Uterus (tissue), 4 donors: ENCODE measurements at places on chromosomes 6 and 20. TPM values are rescaled to one million over a fixed set of nuclear protein-coding genes. Genes with fewer than 3 reads are reported as not detected.
A peak's percentile ranks its signal among the peaks of the same experiment; 100 is the strongest.

- no peaks in the 10 kb centered on the region for H3K27me3 ChIP-seq
- no peaks in the 10 kb centered on the region for H3K4me1 ChIP-seq
- DNase-seq = no peak
- H3K4me3 ChIP-seq = no peak overlapping the region
- H3K36me3 ChIP-seq = no peaks in the 10 kb centered on the region
Measured at GRCh38 chr6:30792786-30793185, 48.4 kb upstream of the IER3 start.

PLA2G7 gene
- not detected for total RNA-seq

UNC93A gene
- not detected for total RNA-seq

DNA sequence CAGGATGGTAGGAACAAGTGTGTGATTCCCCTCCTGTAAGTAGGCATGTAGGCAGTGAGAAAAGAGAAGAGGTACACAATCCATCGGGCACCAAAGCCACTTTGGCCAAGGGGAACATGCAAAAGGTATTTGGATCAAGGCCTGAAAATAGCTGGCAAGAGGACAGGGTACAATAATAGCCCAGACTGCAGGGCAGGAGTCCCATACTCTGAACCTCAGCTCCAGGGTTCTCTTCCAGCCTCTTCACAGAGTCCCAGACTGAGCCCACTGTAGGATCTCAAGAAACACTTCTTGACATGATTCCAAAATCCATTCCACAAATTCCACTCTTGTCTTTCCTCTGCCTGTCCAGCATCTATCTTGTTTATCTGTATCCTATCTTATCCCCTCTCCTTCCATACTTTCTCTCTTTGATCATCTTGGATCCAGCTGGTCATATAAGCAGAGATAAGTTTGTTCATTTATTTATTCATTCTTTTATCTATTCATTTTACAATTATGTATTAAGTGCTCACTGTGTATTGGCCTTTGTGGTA lies 19.7 kb downstream of the ACSS2 start:
- H3K4me1 ChIP-seq = no peaks in the 10 kb centered on the region
- no peak overlapping the region for H3K4me3 ChIP-seq
- H3K27me3 ChIP-seq = no peaks in the 10 kb centered on the region
- no peak for DNase-seq
- H3K36me3 ChIP-seq = no peaks in the 10 kb centered on the region

DNA sequence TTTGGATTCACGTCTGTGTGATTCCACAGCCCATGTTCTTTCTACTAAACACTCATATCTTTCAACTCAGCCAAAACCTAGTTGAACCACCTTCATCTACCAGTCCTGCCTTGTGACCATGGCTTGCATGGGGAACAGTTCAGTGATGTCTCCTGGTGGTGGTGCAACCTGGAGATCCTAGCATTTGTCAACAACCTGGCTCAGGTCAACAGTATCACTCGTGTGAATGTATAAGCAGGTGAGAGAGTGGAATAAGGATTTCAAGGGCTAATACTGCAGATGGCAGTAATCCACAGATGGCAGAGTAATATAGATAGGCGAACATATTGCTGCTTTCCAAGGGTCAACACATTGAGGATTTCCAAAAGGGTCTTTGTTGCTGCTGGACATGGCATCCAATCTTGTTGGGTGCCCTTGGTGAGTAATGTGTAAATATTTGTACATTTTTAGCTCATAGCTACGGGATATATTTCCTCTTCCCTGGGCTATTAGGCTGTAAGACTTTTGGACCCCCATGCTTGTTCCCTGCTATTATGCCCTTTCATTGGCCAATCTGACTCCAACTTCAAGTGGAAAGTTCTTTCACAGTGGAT lies 13.4 kb downstream of the PBOV1 start:
- H3K4me1 ChIP-seq = no peaks in the 10 kb centered on the region
- no peak overlapping the region for H3K27ac ChIP-seq
- no peaks in the 10 kb centered on the region for H3K36me3 ChIP-seq
- no peaks in the 10 kb centered on the region for H3K27me3 ChIP-seq

- no peaks in the 10 kb centered on the region for H3K36me3 ChIP-seq
- no peak overlapping the region for H3K4me3 ChIP-seq
- H3K4me1 ChIP-seq = no peaks in the 10 kb centered on the region
- DNase-seq = peak; percentile 56
Measured at GRCh38 chr6:126054258-126054702, 67.9 kb downstream of the TRMT11 start.

GRCh38 chr6:36728289-36729160 lies 30.9 kb downstream of the RAB44 start:
- no peak overlapping the region for H3K27ac ChIP-seq
- H3K27me3 ChIP-seq = no peaks in the 10 kb centered on the region

SLC25A27 gene
- 30.9 TPM for total RNA-seq

DNA sequence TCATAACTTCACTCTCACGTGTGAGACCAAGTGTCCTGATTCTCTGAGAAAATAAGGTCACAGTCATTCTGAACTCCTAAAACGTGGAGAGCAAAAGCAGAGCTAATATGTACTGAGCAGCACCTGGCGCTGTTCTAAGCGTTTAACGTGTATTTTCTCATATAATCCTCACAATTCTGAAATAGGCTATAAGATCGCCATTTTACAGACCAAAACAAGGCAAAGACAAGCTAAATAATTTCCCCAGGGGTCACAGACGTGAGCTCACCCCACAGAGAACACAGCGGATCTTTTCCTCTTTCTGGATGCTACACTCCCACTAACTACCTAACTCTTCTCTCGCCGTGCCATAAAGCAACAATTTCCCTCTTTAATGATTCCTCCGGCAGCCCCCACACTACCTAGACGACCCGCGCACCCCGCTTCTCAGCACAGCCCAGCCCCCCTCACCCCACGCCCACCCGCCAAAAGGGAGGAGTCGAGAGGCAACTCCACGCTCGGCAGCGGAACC lies 636 bp downstream of the SUPT3H start:
- peak overlapping the region; percentile 56 for H3K4me3 ChIP-seq
- H3K4me1 ChIP-seq = no peaks in the 10 kb centered on the region
- no peak for DNase-seq
- peak overlapping the region; percentile 92 for H3K27ac ChIP-seq

GRCh38 chr6:157478926-157479325 lies 97.9 kb downstream of the ZDHHC14 start:
- DNase-seq = no peak
- H3K27ac ChIP-seq = no peak overlapping the region
- no peaks in the 10 kb centered on the region for H3K4me1 ChIP-seq

GRCh38 chr6:159640322-159640721 lies 52.7 kb downstream of the SOD2 start:
- H3K36me3 ChIP-seq = no peaks in the 10 kb centered on the region
- no peaks in the 10 kb centered on the region for H3K27me3 ChIP-seq
- H3K4me1 ChIP-seq = no peaks in the 10 kb centered on the region
- H3K4me3 ChIP-seq = no peak overlapping the region

ZGPAT gene
- total RNA-seq = 19.0 TPM

DNA sequence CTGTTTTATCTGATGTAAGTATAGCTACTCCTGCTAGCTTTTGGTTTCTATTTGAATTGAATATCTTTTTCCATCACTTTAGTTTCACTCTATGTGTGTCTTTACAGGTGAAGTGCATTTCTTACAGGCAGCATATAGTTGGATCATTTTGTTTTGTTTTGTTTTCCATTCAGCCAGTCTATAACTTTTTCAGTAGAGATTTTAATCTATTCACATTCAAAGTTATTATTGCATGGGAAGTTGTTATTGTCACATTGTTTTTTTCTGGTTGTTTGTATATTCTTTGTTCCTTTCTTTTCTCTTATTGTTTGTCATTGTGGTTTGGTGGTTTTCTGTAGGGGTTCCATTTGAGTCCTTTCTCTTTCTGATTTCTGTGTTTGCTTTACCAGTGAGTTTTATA lies 151.2 kb downstream of the PDE10A start:
- no peaks in the 10 kb centered on the region for H3K27me3 ChIP-seq
- DNase-seq = no peak
- no peak overlapping the region for H3K27ac ChIP-seq
- no peak overlapping the region for H3K4me3 ChIP-seq
- H3K36me3 ChIP-seq = no peaks in the 10 kb centered on the region
- no peaks in the 10 kb centered on the region for H3K4me1 ChIP-seq

FOXQ1 gene
- total RNA-seq = 0.18 TPM

DNA sequence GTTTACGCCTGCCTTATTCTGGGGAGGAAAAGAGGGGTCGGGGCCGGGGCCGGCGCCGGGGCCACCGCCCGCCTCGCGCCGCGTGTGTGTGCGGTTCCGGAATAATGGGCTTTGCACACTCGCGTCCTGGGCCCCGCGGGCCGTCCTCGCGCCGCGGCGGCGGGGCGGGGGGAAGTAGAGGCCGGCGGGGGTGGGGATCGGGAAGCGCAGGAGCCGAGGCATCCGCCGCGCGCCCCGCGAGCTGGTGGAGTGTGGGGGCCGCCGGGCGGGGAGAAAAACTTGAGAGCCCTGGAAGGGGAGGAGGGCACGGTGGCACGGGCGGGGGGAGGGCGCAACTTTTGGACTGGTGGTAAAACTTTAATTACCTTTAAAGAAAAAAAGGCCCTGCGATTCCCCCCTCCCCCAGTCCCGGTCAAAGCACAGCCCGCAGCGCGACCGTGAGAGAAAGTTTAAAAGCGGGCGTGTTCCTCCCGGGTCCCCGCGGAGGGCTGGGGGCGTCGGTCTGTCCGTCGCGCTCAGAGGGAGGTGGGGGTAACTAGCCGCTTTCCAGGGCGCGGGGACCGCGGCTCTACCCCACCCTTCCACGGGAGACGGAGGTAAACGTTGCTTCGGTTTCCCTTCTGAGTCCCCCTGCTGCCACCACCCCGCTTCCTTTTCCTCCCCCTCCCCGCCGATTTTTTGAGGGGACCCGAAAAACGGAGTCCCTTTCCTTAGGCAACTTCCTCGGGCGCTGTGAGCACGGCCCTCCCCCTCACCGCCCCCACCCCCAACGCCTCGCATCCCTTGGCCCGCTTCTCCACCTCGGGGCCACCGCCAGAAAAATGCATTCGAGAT lies 1.9 kb downstream of the L3MBTL3 start:
- no peaks in the 10 kb centered on the region for H3K27me3 ChIP-seq
- DNase-seq = peak; percentile 37
- no peaks in the 10 kb centered on the region for H3K36me3 ChIP-seq
- peak overlapping the region; percentile 93 for H3K27ac ChIP-seq

- no peaks in the 10 kb centered on the region for H3K36me3 ChIP-seq
- H3K27me3 ChIP-seq = no peaks in the 10 kb centered on the region
- no peaks in the 10 kb centered on the region for H3K4me1 ChIP-seq
- peak overlapping the region; percentile 39 for H3K27ac ChIP-seq
- H3K4me3 ChIP-seq = no peak overlapping the region
Measured at GRCh38 chr6:148271711-148272439, 70.8 kb upstream of the SASH1 start.

BHLHE23 gene
- total RNA-seq = not detected

DNA sequence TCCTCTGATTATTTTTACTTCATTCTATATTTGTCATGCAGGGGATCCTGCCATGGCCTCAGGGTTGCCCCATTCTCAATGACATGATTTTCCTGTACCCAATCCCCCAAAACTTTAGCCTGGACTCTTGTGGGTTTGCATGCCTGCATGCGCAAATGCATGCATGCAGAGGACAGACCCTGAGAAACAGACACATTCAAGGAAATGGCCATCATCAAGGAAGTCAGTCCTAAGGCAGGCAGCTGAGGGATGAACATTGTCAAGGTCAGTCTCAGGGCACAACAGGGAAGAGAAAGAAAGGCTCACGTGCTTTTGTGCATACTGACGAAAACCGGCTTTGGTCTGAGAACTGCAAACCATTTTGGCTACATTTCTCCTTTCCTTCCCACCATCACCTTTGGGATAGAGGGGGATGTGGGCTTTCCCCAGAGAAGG lies 13.1 kb downstream of the NEDD9 start:
- peak overlapping the region; percentile 59 for H3K27ac ChIP-seq
- H3K27me3 ChIP-seq = no peaks in the 10 kb centered on the region
- H3K36me3 ChIP-seq = no peaks in the 10 kb centered on the region
- peaks cover 8% of the 10 kb centered on the region for H3K4me1 ChIP-seq
- no peak overlapping the region for H3K4me3 ChIP-seq

DNA sequence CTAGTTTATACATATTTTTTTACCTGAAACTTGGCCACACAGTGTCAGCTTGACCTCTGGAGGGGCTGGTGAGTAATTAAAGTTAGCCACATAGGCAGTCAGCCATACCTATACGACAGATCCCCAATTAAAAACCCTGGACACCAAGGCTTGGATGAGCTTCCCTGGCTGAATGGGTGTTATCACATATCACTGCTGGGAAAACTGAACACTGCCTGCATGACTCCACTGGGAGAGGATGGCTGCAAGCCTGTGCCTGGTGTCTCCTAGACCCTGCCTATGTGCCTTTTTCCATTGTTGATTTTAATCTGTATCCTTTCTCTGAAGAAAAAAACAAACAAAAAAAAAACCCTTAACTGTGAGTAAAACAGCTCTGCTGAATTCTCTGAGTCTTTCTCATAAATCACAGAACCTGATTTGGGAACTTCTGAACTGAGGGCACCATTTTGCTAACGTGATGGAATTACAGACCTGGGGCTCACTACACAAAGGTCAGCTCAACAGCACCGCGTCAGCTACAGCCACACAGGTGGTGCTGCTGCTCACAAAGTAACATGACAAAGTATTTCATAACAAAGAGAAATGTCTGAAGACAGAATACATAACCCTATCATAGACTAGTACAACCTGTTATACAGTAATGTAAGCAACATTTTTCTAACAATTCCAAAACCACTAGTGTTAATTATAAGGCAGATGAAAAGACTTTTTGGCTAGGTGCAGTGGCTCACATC lies 97.0 kb downstream of the SLC23A2 start:
- no peak for DNase-seq
- H3K27me3 ChIP-seq = no peaks in the 10 kb centered on the region
- no peak overlapping the region for H3K4me3 ChIP-seq
